Stimulated activated CD4-positive, alpha-beta T cell treated with anti-CD3 and anti-CD28 coated beads, Interleukin-4, amount 100 ng/mL, for 24 hours (primary cell): ENCODE measurements at places on chromosomes 1 and 21.

DNA sequence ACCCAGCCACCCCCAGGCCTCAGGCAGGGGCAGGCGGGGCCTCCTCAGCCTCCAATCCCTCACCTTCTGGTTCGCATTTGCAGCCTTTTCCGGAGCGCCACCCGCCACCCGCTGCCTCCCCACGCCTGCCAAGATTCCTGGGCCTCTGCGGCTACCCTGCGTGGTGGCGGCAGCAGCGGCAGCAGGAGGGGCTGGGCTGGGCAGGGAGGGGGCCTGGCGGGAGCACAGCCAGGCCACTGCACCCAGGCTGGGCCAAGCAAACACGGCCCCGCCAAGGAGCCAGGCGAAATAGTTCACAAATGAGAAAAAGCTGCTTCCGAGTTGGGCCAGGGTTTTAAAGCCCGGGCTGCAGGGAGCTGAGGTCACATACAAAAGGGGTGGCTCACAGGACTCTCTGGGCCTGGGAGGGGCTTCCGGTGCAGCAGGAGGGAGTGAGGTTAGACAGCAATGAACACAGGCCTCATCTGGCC, 9.8 kb downstream of the COL8A2 start:
- DNase-seq, result no peak

DNA sequence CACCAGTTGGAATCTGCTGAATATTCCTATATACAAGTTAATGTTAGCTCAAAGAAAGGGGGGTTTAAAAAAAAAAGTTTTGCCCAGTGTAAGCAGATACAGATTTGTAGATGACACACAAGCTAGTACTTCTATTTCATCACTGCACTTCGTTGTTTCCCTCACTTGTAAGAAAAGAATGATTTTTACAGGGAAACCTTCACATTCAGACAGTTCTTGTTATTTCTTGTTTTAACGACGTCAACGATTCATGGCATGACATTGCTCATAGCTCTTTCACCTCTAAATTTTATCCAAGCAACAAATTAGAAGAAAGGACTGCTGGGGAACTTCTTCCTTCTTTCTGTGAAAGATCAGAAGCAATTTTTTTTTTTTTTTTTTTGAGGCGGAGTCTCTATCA, 25.7 kb upstream of the C1orf105 start:
- no peak for DNase-seq

DNA sequence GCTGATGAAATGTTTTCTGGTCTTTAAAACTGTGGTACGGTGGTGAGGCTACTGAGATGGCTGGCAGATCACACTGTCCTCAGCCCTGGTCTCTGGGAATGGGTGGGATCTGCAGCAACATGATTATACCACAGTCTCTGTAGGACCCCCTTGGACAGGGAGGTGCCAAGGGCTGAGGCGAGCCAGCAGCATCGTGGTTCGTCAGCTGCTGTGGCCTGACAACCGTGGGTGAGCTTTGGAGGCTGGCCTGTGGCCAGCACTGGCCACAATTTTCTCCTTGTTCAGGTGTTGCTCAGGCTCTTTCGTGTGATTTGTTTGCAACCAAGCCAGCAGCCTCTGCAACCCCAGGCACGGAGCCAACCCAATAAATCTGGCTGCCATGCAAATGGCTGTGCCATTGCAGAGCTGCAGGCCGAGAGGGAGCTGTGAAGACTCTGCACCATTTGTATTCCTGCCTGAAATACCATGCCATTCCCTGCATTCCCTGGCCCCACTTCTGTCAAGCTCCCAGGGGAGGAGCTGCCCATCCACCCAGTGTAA, 70.9 kb downstream of the PCP4 start:
- DNase-seq, result no peak

GRCh38 chr21:36757196-36757595, 58.3 kb downstream of the SIM2 start:
- no peak for DNase-seq

DNA sequence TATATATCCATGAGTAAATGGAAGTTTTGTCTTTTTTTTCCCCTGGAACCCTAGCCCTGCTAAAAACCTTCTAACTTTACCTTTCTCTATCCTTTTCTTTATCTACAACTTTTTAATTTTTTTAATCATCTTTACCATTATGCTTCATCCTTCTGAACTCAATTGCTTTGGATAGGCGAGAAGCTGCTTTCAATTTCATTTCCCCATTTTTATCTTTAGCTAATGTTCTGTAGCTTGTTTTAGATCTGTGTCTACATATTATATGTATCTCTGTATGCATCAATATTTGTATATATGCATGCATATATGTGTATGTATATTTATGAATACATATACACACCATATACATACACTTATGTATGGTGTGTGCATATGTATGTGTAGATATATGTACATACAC, 57.4 kb downstream of the PTPRC start:
- no peak for DNase-seq

GRCh38 chr1:14666962-14667650, 68.6 kb downstream of the KAZN start:
- no peak for DNase-seq

GRCh38 chr1:9340864-9341263, 48.2 kb downstream of the SPSB1 start:
- DNase-seq, result no peak

DNA sequence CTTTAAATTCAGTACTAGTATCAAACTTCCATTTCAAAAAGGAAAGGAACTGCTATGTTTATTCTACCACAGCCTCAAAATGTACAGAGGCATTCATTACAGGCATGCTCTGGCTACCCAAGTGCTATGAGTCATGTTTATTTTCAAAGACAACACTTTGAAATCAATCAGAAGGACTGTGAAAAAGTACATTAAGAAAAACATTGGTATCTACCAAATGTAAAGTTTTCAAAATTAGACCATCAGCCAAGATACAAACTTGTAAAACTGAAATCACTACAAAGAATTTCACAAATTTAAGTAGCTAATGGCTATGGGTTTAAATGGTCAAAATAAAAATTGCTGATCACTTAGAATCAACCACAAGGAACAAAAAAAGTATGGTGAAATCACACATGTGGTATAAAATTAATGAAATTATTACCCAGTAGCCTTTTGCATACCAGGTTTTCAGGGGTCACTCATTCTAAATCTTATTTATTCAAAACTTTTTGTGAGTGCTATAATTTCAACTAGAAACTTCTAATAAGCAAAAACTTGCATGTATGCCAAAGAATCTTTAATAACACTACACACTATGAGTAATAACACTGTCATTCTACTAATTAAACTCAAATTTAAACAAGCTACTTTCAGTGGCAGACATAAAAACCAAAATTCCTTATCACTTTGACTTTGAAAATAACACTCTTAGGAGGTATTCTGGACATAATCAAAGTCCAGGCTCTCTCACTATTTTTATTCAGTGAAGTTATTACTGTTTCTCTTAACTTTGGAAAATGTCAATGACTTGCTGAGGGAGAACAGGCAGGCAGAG, 49.2 kb downstream of the ENAH start:
- no peak for DNase-seq
